ENCODE measurements at places on chromosomes 11 and 22.

- DNase-seq, result peak; percentile 17
These were observed 125.7 kb upstream of the C11orf58 start for GRCh38 chr11:16612566-16613261.

GRCh38 chr11:62545437-62546243, 966 bp downstream of the AHNAK start:
- no peak for DNase-seq

DNA sequence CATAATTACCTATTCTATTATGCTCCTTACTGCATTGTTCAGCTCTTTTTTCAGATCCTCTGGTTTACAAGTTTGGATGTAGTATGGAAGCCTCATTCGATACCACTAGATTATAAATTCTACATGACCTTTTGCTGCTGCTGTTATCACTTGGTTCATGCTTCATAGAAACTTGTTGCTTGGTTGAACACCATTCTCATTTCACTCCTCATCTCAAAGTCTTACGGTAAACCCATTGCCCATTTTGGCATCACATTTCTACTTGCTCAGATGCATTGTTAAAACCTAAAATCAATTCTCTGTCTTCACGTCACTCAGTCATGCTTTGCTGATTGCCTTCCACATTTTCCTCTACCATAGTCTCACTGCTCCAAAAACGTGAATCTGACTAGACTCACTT, 155.5 kb upstream of the DDI1 start:
- DNase-seq, result no peak

GRCh38 chr11:62142921-62143320, 19.1 kb downstream of the INCENP start:
- no peak for DNase-seq

DNA sequence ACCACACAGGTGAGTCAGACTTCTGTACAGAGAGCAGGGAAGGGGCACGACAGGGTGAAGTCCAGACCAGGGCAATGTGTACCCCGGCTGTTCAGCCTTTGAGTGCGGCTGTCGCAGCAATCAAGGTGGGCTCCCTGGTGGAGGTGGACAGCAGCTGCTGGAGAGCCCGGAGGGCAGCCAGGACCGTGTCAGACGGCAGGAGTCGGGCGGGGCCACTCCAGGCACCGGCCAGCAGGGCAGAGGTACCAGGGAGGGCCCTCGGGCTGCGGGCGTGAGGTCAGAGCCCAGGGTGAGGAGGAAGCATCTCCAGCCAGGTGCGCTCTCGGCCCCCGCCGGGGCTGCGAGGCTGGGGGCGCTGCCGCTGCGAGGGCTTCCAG, 802 bp upstream of the PIM3 start:
- DNase-seq, result no peak

- no peak for DNase-seq
These were observed 907 bp downstream of the MCHR1 start for GRCh38 chr22:40679964-40680818.

GRCh38 chr22:43889201-43889859, 2.5 kb downstream of the PNPLA5 start:
- no peak for DNase-seq

GRCh38 chr22:17984114-17984513, 40.2 kb downstream of the MICAL3 start:
- no peak for DNase-seq

GRCh38 chr11:57787920-57788702, 26.5 kb downstream of the CTNND1 start:
- peak; percentile 66 for DNase-seq

All from GM13976 (cell line).